ENCODE measurements at places on chromosomes 11 and 22.

DNA sequence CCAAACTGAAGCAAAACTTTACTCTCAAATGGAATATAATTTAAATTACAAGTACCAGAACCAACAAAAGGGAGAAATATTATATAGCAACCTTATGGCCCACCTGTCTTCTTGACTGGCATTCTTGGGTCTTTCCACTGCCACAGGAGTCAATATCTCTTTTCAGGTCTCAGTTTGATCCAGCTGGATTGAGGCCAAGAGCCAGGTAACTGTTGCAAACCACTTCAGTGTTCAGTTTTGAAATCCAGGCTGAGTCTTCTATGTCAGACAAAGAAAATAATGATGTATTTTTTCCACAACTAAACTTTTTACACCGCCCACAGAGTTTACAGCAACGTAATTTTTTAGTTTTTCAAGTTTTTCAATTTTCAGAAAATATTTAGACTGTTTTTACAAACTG, 648 bp downstream of the DLG2 start:
- no peak for DNase-seq

- DNase-seq = no peak
Observed at GRCh38 chr11:28483072-28483867, 375.1 kb downstream of the METTL15 start.

DNA sequence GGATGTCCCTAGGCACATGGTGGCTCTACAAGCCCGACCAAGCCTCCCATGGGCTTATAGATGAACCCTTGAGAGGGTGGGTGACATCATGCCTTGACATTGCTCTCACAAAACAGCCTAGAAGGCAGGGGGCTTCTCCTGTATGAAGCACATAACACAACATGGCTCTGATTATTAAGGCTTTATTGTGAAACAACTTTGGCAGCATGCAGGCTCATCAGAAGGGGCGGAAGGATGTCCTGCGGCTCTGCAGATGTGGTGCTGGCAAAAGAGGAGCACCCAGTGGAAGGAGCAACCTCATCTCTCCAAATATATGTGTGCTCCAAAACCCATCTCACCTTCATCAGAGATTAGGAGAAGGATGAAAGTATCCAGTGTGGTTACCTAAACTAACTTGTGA, 100.4 kb downstream of the MPPED2 start:
- no peak for DNase-seq

- no peak for DNase-seq
Observed at GRCh38 chr11:66221012-66221411, 47.4 kb upstream of the RAB1B start.

DNA sequence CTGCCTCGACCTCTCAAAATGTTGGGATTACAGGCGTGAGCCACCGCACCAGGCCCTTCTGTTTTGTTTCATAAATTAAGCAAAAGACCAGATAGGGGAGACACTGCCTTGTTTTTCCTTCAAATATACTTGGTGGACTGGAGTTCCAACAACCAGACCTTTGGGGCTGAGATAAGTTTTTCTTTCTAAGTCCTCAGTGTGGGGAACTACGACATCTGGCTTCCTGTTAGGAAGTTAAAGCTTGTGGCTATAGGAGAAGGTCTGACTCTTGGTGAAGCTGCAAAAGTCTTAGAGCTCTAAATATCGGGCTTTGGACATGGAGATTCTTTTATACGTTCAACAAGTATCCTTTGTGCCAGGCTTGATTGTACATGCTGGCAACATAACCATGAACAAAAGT, 64.1 kb upstream of the EED start:
- no peak for DNase-seq

DNA sequence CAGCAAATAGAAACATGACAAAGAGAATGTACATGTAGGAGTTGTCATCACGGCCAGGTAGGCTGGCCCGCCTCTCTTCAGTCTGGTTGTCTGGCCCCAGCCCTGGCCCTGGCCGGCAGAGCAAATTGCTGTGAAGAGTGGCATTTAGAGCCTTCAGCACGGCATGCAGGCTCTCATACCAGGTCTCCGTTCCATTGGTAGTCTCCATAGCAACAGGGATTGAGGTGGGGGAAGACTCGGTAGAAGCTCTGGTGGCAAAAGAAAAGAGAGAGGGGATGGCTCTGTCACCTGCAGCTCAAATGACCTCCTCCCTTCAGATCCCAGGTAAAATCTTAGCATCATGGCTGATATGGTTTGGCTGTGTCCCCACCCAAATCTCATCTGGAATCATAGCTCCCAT, 10.0 kb downstream of the KCNE3 start:
- no peak for DNase-seq

GRCh38 chr11:1460396-1460985, 26.1 kb downstream of the MOB2 start:
- DNase-seq = no peak

DNA sequence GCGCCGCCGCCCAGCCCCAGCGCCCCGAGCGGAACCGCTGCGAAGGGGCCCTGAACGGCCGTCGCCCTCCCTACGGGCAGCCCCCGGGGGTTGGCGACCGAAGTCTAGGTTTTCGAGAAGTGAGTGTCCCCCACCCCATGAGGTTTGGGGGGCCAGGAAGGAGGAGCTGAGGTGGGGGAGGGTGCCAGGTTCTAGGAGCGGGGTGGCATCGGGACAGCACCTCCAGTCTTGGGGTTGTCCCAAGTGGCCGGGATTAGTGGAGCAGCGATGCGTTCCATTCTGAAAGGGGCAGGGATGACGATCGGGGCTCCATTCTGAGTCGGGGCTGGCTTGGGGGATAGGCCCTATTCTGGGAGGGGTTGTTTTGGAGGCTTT, 408 bp downstream of the PPP2R5B start:
- DNase-seq = no peak

DNA sequence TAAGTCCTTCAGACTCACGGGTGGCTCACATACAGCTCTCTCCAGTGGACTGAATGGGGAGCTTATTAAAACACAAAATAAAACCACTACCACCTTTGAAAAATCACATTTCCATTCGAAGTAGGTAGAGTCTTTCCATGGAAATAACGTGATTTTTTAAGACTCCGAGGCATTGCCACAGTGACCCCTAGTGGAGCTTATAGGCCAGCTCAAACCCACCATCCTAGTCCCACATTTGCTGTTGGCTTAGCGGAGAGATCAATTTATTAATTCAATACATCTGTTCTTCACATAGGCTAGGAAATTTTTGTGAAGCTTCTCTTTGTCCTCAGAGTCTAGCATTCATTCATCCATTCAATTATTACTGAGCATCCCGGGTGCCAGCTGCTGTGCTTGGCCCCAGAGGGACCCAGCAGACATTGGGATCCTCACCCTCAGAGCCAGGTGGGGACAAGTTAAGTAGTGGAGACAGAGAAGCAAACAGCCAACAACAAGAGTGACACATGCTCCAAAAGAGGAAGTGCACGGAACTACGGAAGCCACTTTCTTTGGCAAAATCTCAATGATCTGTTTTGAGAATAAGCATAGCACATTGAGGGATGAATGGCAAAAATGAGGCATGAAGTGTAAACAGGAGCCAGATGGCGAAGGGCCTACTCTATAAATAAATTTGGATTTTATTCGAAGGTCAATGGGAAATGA, 10.2 kb upstream of the P4HA3 start:
- DNase-seq = no peak

- no peak for DNase-seq
Observed at GRCh38 chr22:39177791-39178190, 25.3 kb upstream of the CBX7 start.

DNA sequence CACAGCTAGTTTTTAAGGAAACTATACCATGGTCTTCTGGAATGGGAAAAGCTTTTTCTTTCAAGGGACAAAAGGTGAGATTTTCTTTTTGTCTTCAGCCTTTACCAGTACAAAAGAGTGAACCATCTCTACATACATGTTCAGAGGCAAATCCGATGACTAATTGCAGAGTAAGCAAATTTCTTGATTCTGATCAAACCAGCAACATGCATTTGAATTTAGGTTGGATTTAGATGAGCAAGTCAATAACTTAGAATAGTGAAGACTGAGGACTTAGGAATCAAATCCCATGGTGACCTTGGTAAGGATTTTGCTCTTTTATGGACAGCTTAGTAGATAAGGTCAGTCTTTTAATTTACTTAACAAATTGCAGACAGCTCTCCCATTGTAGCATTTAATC, 65.9 kb upstream of the BLID start:
- DNase-seq = no peak

DNA sequence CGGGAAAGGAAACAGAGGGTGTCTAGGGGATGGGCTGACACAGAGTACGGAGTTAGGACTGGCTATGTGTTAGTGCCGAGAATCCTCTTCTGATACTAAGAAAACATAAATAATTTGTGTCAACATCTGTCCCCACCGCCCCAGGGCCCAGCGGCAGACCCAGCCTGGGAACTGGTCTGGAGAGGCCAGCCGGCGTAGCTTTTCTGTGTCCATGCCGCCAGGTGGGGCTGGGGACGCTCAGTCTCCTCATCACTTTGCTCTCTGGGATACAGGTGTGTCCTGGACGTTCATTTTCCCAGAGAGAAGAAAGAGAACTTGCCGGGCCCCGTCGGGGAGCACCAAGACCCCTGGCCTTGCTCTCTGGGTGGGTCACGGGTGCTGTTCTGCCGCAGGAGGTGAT, 54.7 kb downstream of the WNT7B start:
- DNase-seq = no peak

- DNase-seq = no peak
Observed at GRCh38 chr11:34114014-34114413, 8.6 kb downstream of the NAT10 start.

GRCh38 chr22:31151872-31152271, 8.1 kb upstream of the RNF185 start:
- no peak for DNase-seq

DNA sequence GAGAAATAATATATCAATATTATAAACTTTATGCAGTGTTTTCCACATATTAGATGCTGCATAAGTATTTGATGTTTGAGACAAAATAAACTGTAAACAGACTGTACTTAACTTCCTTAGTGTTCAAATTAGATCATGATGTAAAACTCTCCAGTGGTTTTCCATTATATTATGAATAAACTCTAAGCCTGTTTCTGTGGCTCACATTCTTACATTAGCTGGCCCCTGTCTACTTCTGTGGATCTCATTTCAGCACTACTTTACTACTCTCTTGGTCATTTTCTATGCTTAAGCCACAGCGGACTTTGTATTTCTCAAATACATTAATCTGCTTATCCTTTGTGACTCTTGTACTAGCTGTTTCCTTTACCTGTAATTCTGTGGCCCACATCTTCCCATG, 55.6 kb downstream of the ARHGEF12 start:
- no peak for DNase-seq

- no peak for DNase-seq
Observed at GRCh38 chr11:33394431-33395109, 137.4 kb downstream of the HIPK3 start.

DNA sequence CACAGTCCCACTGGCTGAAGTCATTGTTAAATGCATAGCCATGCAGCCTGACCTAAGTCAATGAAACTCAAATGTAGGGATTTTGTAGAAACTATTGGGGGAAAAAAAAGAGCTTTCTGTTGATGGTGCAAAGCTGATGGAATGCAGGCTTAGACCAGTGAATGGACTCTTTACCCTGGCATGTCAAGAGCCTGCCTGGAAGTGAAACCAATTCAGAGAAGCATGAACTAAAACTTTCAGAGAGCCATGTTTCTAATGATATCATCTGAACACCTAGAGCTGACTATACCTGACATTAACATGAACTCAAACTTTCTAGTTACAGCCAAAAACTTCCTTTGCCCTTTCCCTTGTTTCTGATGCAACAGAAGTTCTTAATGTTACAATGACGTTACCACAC, 89.0 kb downstream of the APIP start:
- no peak for DNase-seq

GRCh38 chr11:102749101-102749722, 24.5 kb upstream of the MMP8 start:
- no peak for DNase-seq

- DNase-seq = no peak
Observed at GRCh38 chr22:27780161-27780575, 21.4 kb downstream of the MN1 start.

DNA sequence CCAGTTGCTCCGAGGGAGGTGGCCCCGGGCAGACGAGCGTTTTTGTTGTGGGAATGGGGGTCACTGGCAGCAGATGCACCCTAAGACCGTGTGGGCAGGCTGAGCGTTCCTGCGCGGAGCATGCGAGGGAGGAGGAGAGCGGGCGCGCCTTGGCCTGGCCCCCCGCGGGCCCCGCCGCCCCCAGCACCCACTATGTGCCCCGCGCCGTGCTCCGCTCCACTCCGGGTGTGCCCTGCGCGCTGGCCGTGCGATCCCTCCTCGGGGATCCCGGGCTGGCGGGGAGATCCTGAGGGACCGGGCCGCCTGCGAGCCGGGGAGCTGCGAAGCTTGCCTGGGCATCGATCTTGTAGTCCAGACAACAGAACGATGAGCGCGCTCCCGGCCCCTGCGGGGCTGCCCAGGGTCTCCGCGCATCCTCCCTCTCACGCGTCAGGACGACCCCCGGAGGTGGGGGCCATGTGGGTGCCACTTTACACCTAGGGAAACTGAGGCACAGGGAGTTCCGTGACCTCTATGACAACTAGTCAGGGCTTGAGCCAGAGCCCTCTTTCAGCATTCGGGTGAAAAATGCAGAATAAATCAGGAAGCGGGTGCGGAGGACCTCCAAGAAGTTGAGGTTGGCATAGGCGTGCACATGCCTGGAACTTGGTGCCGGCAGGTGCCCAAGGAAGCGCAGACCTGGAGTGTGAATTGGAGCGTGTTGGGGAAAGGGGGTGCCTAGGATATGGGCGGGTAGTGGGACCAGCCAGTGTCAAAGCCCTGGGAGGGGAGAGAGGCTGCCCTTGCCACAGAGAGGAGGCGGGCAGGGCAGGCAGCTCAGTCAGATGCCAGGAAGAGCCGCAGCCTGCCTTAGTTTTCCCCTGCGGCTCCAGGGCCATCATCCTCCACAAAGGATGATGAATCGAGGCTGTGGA, 1.3 kb upstream of the KMT5B start:
- DNase-seq = no peak

- no peak for DNase-seq
Observed at GRCh38 chr11:130902380-130902779, 13.9 kb downstream of the SNX19 start.

GRCh38 chr11:72040491-72041363, 39.6 kb downstream of the NUMA1 start:
- DNase-seq = peak; percentile 45
